ENCODE measurements at places on chromosomes 1 and 21.
A peak's percentile ranks its signal among the peaks of the same experiment; 100 is the strongest.

GRCh38 chr1:156389311-156389710, 20.3 kb downstream of the RHBG start:
- no peak for DNase-seq

DNA sequence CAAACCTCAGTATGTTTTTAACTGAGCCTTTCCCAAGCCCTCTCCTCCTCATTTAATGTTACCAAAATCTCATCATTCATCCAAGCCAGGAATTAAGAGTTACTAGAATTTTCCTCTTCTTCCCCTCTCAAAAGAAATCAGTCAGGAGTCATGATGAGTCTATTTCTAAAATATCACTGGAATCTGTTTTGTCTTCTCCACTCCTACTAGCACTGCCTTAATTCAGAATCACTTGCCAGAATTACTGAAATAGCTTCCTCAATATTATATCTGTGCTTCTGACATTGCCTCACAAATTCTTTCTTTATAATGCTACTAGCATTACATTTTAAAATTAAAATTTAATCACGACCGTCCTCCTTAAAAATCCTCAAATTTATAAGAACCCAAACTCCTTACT, 106.1 kb downstream of the PTGER3 start:
- no peak for DNase-seq

DNA sequence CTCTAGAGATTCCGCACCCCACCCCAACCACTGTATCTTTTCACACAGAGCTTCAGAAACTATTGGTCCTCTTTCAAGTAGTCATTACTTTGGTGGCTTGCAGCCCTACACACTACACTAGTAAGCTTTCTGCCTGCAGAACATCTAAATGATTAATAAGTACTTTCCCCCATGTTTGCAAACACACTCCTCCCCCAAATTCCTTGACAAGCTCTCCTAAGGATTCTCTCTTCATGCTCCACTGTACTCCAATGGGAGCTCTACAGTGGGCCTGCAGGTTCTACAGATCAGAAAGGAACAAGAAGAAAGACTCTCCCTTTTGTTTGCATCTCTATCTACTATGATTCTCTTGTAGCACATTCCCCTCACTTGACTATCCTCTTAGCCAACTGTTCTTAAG, 16.3 kb upstream of the NUF2 start:
- no peak for DNase-seq

- no peak for DNase-seq
Measured at GRCh38 chr1:57214951-57215575, 208.8 kb downstream of the DAB1 start.

DNA sequence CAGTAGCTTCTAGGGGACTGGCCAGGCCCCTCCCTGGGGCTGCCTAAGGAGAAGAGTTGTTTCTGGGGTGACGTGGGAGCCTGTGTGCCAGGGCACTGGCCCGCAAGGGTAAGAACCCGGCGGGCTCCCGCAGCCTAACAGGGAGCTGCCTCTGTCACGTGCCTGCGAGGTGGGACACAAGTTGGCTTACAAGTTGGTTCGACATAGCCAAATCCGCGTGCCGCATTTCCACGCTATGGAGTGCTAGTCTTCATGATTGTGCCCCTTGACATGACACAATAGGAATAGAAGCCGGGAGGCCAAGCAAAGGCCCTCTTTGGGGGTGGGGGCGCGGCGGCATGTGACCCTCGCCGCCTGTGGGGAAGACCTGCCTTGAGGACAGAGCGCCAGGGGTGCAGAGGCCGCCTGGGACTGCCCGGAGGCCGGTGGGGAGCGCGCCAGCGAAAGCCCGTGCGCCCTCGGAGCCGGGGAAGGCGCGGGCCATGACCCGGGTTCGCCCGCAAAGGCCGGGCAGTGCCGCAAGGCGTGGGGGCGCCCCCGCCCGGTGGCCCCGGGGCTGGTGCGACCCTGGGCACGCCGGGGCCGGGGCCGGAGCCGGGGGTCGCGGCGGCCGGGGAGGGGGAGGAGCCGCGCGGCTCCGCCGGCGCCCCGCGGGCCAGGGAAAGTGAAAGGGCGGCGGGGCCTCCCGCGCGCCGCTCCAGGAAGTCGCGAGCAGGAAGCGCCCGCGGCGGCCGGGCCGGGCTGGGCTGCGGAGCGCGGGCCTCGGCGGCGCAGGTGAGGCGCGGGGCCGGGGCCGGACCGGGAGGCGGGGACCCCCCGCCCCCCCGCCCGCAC, at the start of gene SLC37A1:
SLC37A1 (plus strand) TSS at position 702 of the 834 bp plus-strand sequence. CDS start 4,603 bp downstream, outside the sequence.
- peak; percentile 50 for DNase-seq

Measured in stimulated activated CD4-positive, alpha-beta T cell treated with anti-CD3 and anti-CD28 coated beads, Interleukin-1b, Interleukin-23, amount 100 ng/mL, for 4 hours (primary cell).